Effector CD8-positive, alpha-beta T cell (primary cell): ENCODE measurements at places on chromosomes 1 and 21.
A peak's percentile ranks its signal among the peaks of the same experiment; 100 is the strongest.

DNA sequence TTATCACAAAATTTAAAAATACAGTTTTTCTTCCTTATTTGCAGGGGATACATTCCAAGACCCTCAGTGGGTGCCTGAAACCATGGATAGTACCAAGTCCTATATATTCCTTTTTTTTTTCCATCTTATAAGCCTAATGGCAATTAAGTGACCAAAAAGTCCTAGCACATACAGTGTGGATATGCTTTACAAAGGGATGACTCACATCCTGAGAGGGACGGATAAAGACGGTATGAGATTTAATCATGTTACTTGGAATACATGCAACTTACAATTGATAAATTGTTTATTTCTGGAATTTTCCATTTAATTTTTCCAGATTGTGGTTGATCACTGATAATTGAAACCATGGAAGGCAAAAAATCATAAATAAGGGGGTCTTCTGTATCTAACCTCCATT, 181.2 kb upstream of the BRINP3 start:
- DNase-seq = no peak

GRCh38 chr1:228071839-228072657, 10.5 kb upstream of the ARF1 start:
- no peak for DNase-seq

DNA sequence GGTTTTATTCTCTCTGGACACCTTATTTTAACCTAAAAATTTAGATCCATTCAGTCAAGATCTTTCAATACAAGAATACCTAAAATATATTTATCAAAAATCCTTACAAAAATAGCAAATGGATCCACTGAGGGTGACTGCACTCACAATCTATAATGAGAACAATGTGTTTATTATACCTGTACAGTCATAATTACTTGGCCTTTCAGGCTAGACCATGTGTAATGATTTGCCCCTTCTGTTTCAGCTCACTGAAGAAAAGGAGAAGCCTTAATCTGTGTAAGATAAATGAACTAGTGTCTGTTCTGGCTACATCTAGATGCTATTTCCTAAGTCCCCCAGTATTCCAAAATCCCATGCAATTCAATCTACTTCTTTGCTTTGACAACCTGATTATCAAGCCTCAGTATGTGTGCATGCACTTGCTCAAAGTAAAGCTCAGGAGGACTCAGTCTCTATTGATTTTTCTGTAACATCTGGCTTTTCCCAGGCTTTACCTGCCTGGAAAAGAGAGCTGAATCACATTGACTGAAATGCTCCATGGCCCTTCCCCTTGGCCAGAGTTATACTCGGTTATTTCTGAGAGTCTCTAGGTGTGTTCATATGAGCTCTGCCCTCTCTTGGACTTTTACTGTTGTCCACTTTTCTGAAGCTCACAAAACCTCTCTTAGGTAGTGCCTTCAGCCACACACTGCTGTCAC, 27.6 kb downstream of the CRP start:
- DNase-seq = no peak

GRCh38 chr1:198909973-198910372, 271.1 kb downstream of the PTPRC start:
- no peak for DNase-seq

GRCh38 chr1:64312431-64312830, 109.0 kb downstream of the UBE2U start:
- no peak for DNase-seq

- no peak for DNase-seq
These were observed 49.0 kb downstream of the TOMM20 start for GRCh38 chr1:235079443-235080296.

- no peak for DNase-seq
These were observed 10.7 kb upstream of the COL16A1 start for GRCh38 chr1:31714442-31715086.

- DNase-seq = no peak
These were observed 11.5 kb downstream of the MCOLN2 start for GRCh38 chr1:84985365-84985764.

DNA sequence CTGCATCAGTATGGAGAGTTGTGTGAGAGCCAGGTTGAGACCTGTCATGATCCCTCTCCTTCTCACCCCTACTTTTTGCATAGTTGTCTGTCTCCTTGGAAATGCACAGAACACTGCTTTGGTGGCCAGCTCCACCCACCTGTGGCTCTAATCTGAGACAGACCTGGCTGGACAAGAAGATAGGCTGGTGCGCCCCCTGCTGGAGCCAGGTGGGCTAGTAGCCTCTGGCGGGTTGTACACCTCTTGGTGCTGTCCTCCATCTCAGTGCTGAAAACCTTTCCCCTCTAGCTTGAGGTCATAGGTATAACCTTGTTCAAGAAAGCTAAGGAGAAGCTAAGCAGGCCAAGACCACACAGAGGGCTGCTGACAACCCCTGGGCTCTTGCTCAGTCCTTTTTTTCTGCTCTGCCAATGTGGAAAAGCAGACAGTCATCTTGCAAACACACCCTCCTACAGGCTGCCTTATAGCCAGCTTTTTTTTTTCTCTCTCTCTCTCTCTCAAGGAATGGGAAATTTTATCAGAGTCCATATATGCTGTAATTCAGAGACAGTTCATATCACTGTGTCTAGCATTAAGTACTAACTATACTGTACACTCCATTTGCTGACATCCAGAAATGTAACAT, 58.8 kb upstream of the SPATA6 start:
- no peak for DNase-seq

DNA sequence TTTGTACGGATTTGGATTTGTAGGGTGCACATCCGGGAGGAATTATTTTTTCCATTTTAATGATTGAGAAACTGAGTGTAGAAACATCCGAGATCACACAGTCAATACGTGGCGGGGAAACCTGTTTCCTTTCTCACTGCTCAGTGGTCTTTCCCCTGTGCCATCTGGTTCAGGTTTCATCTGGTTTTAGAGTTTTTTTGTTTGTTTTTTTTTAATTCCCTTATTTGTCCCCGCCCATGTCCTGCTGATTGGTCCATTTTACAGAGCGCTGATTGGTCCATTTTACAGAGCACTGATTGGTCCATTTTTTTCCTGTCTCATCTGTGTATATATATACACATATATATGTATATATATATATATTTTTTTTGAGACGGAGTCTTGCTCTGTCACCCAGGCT, 6.0 kb downstream of the TRPM2 start:
- no peak for DNase-seq

DNA sequence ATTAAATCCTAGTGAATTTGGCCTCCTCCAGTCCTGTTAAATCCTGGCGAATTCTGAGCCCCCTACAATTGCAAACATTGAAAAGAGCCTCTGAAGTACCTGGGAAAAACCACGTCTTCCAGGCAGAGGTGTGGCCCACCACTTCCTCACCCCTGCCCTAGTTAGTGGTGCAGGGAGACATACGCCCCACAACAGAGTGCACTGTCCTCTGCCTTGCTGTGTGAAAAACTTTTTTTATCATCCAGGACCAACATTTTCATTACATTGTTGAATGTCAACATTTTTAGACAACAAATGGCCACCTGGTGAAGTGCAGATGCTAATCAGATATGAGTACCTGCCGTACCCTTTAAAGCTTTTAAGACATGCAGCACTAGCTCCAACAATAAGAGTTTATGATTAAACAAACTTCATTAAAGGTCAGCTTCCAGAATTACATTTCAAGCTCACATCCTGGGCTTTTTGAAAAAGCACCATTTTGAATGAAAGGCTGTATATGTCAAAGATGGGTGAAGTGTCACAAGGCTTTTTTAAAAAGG, 13.6 kb upstream of the TMPRSS2 start:
- no peak for DNase-seq

DNA sequence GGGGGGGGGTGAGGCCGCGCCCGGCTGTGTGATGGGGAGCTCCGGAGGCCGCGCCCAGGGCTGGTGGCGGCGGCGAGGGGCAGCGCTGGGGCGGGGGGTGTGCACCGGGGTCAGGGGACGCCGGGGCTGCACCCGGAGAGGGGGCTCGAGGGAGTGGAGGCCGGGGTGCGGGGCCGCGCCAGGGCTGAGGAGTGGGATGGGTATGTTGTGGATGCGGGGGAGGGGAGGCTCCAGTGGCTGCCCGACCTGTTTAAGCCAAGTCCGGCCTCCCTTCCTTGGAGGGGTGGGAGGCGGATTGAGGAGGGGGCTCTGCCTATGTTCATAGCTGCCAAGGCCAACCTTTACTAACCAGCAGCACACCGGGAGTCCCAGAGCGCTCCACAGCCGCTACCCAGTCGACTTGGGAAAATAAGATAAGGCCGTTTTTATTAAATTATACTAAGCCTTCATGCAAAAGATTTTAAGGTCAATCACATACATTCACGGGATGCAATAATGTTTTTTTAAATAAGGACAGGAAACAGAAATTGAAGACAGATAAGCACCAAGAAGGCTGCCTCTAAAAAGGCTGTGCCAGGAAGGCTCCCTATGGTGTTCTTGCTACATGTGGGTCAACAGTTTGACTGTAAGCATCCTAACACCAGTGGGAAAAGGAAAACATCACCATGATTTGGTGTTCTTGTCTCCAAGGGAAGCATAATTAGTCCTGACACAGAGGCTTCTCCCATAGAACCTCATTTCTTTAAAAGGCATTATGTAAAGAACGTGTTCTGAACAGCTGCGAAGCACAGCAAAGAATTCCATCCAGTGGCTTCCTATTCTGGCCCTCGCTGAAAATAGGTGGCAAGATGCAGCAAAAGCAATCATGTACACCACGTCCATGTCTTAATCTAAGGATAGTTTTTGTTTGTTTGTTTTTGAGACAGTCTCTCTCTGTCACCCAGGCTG, 626 bp upstream of the HLCS start:
- DNase-seq = no peak

- no peak for DNase-seq
These were observed 51.2 kb downstream of the DIP2A start for GRCh38 chr21:46509741-46510502.

GRCh38 chr1:98910827-98911226, 93.8 kb downstream of the PLPPR5 start:
- DNase-seq = no peak

GRCh38 chr1:235642011-235642942, 7.3 kb downstream of the GNG4 start:
- peak; percentile 12 for DNase-seq

- no peak for DNase-seq
These were observed 7.7 kb upstream of the HLCS start for GRCh38 chr21:36973986-36974850.

DNA sequence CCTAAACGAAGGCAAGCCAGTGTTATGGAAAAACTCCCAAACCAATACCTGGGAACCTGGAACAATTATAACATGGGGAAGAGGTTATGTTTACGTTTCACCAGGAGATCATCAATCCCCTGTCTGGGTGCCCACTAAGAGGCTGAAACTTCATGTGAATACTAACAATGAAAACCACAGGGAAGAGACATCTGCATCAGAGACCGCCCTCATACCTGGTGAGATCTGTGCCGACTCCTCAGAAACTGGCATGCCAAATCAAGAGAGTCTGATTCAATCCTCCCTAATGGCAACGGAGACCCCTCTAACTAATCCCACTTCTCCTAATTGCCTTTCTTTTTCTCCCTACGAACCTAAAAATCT, 163.2 kb downstream of the IER5 start:
- DNase-seq = no peak

- no peak for DNase-seq
These were observed 29.3 kb upstream of the PLXNA2 start for GRCh38 chr1:208273386-208274017.

DNA sequence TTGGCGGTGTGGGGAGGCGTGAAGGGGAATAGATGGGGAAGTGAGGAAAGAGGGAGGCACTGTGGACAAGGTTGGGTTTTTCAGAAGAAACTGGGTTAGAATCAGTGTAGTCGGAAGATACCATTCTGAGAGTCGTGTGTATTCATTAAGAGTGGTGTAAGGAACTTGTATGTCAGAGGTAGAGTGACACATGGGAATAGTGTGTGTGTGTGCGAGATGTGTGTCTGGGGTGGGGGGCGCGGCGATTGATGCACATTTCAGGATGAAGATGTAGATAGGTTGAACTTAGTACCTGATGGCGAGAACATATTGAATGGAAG, 878 bp downstream of the SMG7 start:
- DNase-seq = no peak

DNA sequence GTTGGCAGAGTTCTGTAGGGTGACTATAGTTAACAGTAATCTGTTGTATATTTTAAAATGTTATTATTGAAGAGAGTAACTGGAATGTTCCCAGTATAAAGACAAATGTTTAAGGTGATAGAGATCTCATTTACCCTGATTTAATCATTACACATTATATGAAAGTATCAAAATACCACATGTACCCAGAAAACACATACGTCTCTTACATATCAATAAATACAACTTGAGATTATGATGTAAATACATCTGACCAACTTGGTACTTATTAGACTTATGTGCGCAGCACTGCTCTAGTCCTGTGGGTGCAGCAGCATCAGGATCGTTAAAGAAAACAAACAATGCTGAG, 670 bp upstream of the PARK7 start:
- no peak for DNase-seq

DNA sequence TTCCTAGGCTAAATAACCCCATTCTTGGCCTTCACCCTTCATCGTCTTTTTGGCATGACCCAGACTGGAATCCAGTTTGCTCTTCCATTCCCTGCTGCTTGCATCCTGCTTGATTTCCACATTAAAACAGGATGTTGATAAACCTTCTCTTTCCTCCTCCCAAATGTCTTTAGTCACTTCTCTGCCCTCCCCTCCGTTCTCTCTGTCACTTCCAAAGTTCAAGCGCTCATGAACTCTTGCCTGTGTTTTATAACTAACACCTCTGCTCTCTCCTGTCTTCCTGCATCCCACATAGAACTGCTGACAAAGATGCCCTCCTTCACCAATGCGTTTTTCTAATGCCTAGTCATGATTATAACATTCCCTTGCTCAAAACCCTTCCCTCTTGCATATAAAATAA, 65.6 kb upstream of the SLC44A3 start:
- no peak for DNase-seq

GRCh38 chr21:42346441-42346840, 4.4 kb downstream of the TFF2 start:
- no peak for DNase-seq

GRCh38 chr1:221809091-221810029, 67.5 kb upstream of the DUSP10 start:
- no peak for DNase-seq

DNA sequence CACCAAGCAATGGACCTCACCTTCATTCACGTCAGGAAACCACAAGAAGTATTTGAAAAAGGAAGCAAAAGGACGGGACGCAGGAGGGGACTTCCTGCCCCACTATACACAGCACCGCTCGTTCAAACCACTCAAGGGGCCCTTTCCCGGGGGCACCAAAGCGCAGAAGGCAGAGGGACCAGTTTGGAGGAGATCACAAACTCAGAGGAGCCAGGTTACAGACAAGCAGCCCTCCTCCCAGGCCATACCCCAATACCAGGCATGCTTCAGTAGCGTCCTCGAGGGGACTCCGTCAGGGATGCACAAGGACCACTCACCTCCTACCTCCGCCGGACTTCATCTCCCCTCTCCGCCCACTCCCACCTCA, 685 bp downstream of the CRTC2 start:
- peak; percentile 38 for DNase-seq

DNA sequence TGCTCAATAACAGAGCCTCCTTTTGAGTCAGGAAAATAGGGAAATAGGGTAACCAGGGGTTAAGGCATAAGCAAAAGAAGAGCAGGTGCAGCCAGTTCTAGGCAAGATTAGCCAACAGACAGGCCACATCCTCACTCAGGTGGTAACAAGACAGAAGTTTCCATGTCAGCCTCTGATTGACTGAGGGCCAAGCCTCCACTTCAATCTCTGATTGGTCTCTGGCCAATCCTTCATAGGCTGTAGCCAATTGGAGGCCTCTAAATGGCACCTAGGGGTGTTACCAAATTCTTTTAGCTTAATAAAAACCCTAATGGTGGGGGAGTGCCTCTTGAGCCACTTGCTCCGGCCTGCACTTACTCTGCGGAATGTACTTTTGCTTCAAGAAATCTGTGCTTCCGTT, 37.2 kb downstream of the LACTBL1 start:
- DNase-seq = no peak
